Breast epithelium (tissue), 4 donors: ENCODE measurements at places on chromosomes 1 and 21. TPM values are rescaled to one million over a fixed set of nuclear protein-coding genes. Genes with fewer than 3 reads are reported as not detected.

- DNase-seq: no peak
Observed at GRCh38 chr1:116154536-116154935, 43.3 kb downstream of the MAB21L3 start.

DNA sequence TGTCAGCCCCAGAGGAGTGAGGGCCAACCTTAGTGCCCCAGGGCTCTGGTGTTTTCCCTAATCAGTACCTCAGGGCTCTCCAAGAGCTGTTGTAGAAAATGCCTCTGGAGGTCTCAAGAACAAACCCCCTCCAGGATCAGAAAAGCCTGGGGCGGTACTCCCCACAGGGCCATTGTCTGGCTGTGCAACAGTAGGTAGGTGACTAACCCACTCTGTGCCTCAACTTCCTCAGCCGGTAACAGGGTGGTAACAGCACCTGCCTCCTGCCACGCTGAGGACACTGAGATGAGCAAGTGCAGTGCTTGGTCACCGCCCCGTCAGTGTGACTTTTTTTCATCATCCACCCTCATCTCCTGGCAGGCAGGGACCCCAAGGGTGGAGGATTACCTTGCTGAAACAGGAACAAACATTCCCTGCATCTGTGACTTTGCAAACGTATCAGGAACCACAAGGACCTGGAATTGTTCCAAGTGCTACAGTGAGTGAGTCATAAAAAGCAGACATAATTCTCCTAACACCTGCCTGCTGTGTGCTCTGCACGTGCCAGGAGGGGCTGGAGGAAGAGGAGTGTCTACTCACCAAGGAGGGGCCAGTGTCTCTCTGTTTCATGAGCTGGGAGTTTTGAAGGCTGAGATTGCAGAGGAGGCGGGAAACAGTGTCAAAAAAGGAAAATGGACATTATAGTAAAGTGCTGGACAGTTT is 440.8 kb downstream of the NPHP4 start:
- no peak for DNase-seq

- DNase-seq: no peak
Observed at GRCh38 chr1:112743174-112744008, 28.3 kb upstream of the PPM1J start.

- no peak for DNase-seq
Observed at GRCh38 chr21:23130308-23130707, 2132.1 kb downstream of the NCAM2 start.

DNA sequence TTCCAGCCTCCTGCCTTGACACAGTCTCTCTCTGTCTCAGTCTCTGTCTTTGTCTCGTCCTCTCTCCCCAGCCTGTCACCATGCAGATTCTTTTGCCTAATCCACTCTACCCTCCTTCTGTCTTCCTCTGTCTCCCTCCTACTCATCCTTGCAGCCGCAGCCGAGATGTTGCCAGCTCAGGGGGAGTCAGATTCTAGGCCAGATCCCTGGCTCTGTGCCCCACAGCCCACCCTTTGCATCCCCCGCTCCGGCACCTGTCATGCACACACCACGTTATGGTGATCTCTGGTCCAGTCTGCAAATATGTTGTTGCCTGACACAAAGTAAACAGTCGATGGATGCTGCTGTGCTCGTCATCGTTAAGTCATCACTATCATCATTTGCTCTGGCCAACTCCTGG is 35.5 kb upstream of the IGSF21 start:
- no peak for DNase-seq

The F13B gene
- total RNA-seq: not detected

The HSPA13 gene
- total RNA-seq: 20.9 TPM

- no peak for DNase-seq
Observed at GRCh38 chr1:234922987-234923386, 205.7 kb downstream of the TOMM20 start.

The KIF14 gene
- total RNA-seq: 0.29 TPM

DNA sequence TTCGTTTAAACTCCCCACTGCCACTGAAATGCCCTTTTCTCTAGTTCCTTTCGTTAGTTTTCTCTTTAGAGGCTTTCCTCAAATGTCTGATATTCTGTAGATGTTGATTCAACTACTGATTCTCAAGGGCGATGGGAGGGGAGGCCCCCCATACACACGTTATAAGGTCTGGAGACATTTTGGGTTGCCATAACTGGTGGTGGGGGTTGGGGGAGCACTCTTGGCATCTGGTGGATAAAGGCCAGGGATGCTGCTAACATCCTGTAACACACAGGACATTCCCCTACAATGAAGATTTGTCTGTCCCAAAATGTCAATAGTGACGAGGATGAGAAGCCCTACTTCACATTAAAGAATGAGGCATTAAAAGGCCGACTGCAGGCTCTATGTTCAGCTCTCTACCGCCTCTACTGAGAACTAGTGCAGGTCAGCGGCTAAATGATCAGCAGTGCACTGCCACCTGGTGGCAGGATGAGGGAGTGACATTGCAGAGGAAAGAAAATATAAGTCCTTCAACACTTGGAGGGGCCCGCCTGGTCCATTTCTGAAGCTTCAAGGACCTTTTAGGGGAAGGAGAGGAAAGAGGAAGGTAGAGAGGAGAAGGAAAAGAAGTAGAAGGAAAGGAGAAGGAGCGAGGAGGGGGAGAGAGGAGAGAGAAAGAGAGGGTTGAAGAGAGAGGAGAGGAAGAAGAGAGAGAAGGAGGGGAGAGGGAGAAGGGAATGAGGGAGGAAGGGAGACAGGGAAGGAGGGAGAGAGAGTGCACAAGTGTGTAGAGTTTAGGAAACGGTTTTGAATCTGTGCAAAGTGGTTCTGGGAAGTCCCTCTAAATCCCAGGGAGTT is 29.4 kb downstream of the ALG14 start:
- DNase-seq: peak; percentile 82

The CLDN14 gene
- not detected for total RNA-seq

- no peak for DNase-seq
Observed at GRCh38 chr1:61812916-61813315, 70.6 kb downstream of the PATJ start.

DNA sequence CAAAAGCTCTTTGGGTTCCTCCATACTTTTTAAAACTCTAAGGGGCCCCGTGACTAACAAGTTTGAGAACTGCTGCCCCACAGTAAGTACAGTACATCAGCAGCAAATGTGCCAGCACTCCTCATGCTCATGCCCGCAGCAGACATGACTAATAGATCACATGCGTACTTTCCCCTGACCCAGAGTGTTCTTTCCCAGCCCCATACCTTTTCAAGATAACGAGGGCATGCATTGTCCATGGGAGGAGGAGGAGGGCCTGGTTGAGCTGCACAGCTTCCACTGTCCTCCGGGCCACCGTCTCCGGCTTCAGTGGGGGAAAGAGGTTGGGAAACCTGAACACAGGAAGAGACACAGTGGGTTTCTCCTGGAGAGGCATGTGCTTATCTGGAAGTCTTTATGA is 45.5 kb downstream of the DHRS3 start:
- DNase-seq: no peak
